ENCODE measurements at places on chromosomes 3 and 15.

DNA sequence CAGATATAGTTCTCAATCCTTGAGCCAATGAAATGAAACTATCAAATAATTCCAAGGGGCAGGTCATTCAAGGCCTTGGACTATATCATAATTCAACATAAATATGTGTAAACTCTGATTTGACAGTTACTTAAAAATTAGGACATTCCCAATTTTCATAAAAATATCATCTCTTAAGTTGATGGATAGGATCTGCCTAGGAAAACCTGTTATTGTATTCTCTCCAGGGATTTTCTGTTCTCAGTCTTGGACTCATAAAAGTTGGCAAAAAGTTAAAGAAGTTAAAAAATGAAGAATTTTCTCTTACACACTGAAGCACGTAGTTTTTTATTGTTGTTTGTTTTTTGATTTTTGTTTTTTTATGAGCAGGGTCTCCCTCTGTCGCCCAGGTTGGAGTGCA is 109.0 kb downstream of the TP63 start:
- no peak for DNase-seq

GRCh38 chr3:162719684-162720341 is 1223.2 kb downstream of the OTOL1 start:
- no peak for DNase-seq

- DNase-seq = no peak
Measured at GRCh38 chr15:93985176-93985575, 246.2 kb upstream of the MCTP2 start.

DNA sequence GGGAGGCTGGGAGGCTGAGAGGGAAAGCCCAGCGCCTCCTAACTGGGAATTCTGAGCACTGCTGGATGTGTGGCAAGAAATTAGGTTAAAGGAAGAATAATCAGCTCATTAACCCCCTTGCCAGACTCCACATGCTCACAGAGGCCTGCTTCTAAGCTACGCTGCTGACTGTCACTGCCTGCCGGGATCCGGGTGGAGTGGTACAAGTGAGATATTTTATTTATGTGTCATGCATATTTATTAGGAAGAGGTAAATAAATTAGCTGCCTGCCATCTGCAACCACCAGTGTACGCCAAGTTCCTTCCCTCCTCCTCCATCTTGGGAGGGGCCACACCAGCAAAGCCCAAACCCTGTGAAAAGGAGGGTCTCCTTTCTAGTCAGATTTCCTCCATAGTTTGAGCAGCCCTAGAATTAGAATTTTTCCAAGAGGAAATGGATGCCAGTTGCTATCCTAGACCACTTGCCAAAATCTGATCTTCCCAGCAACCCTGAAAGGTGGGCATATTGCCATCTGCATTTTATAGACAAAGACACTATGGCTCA is 43.5 kb upstream of the GRIP2 start:
- no peak for DNase-seq

- no peak for DNase-seq
Measured at GRCh38 chr3:50512131-50512530, 8.7 kb upstream of the CACNA2D2 start.

DNA sequence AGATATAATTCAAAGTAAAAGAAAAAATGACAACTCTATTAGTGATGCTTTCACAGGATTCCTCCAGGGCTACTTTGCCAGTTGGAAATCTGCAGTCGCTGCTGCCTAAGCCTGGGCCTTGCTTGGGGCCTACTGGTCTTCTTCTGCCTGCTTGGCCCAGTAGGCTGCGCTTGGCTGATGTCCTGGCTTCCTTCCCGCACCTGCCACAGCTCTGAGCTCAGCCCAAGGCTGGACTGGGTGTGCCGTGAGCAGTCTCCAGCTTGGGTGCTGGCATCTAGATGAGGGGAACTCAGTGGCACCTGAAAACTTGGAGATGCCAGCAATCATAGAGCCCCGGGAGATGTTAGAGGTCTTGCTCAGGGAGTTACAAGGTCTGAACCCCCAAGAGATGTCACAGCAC is 108.3 kb downstream of the BCHE start:
- no peak for DNase-seq

GRCh38 chr3:54966979-54967378 is 39.1 kb upstream of the LRTM1 start:
- no peak for DNase-seq

GRCh38 chr3:107409365-107409764 is 32.1 kb downstream of the CCDC54 start:
- no peak for DNase-seq

GRCh38 chr15:71437404-71437803 is 322.1 kb downstream of the THSD4 start:
- no peak for DNase-seq

GRCh38 chr15:68778876-68779275 is 41.8 kb downstream of the ANP32A start:
- no peak for DNase-seq

GRCh38 chr3:81217101-81217500 is 544.3 kb downstream of the GBE1 start:
- DNase-seq = no peak

GRCh38 chr3:134681522-134681900 is 30.7 kb upstream of the KY start:
- DNase-seq = no peak

DNA sequence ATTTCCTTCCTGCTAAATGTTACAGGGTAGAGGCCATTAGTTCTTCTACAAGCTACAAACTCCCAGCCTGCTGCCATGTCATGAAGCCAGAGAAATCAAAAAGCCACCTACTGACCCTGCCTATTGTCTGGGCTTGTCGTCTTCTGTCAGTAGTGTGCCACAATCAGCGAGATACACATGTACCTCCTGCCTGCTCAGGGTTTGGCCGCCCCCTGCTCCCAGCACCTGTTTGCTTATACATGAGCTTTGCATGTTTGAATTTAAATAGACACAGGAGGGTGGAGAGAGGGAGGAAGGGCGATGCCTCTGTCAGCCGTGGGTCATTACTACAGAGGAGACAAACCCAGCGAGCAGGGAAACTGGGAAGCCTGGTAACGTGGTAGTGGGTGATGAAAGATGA is 106.1 kb downstream of the ROBO2 start:
- DNase-seq = no peak

DNA sequence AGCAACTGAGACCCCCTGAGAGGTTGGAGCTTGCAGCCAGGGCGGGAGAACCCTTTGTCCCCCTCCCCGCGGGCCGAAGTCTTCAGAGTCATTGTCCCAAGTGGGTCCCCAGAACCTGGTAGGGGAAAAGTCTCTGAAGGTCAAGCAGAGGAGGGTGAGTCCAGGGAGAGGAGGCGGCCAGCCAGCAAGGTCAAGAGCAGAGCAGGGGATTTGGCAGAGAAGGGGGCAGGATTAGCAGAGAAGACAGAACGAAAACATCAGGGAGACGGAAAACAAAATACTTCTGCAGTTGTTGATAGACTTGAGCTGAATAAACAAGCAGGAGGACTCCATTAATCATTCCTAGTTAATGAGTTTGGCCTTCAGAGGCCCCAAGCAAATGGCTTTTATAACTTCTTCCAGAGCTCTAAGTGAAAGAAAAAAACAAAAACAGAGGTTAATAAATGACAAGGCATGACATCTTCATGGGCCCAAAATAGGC is 66.7 kb downstream of the GRIP2 start:
- no peak for DNase-seq

Measured in hippocampal formation (tissue), 2 donors.